ENCODE measurements at places on chromosomes 5 and 9. TPM values are rescaled to one million over a fixed set of nuclear protein-coding genes. Genes with fewer than 3 reads are reported as not detected.

Gene FUBP3
- 62.3 TPM for total RNA-seq

- DNase-seq = no peak
- H3K4me1 ChIP-seq = peaks cover 47% of the 10 kb centered on the region
- H3K4me3 ChIP-seq = peak overlapping the region; percentile 51
- H3K27me3 ChIP-seq = no peaks in the 10 kb centered on the region
- peak overlapping the region; percentile 27 for H3K27ac ChIP-seq
These were observed 11.0 kb downstream of the TRIO start for GRCh38 chr5:14153932-14154731.

DNA sequence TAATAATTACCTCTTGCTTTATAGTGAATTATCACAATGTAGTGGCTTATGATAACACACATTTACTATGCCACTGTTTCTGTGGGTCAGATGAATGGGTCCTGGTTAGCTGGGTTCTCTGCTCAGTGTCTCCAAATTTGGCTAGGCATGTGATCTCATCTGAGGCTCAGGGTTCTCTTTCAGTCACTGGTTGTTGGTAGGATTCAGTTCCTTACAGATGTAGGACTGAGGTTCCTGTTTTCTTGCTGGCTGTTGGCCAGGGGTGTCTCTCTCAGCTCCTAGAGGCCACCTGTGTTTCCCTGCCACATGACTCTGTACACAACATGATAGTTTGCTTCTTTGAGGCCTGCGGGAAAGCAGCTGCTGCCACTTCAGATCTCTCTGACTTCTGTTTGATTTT is 7.1 kb downstream of the NFX1 start:
- no peak for DNase-seq
- peak overlapping the region; percentile 64 for H3K27ac ChIP-seq
- H3K4me3 ChIP-seq = peak overlapping the region; percentile 18
- H3K36me3 ChIP-seq = peaks cover 36% of the 10 kb centered on the region

GRCh38 chr9:106864373-106865143 is 1.6 kb downstream of the ZNF462 start:
- peaks cover 40% of the 10 kb centered on the region for H3K4me1 ChIP-seq
- no peak for DNase-seq
- H3K27me3 ChIP-seq = peaks cover 19% of the 10 kb centered on the region
- peak overlapping the region; percentile 95 for H3K4me3 ChIP-seq

GRCh38 chr5:136726506-136726905 is 361.2 kb upstream of the TRPC7 start:
- peaks cover 10% of the 10 kb centered on the region for H3K4me1 ChIP-seq
- no peak for DNase-seq
- no peaks in the 10 kb centered on the region for H3K27me3 ChIP-seq
- no peak overlapping the region for H3K4me3 ChIP-seq
- H3K27ac ChIP-seq = no peak overlapping the region

DNA sequence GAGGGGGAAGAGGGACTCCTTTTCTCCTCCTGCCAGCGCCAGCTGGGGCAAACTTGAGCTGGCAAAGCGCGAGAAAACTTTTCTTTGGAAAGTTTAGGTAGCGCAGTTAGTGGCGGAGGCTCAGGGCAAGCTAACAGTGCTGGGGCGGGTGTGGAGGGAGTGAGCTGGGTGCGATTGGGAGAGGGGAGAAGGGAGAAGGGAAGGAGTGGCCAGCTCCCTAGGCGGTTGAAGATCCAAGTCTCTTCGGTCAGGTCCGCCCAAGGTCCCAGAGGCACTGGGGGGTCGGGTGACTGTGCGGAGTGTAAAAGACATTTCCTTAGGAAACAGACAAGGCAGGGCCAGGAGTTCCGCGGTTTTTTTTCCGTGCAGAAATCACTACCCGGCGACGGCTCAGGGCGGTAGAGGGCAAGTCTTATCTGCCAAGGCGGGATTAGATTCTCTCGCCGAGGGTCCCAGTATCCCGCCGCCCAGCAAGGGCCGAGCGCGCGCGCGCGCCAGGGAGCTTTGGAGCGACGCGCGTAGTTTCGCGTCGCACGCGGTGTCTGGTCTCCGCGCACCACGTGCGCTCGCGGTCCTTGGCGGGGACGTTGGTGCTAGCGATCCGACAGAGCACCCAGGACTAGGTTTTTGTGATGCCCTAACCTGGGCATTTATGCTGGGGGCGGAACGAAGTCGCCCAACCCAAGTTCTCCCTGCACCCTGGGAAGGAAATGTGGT is 33.6 kb upstream of the NFIB start:
- peaks cover 41% of the 10 kb centered on the region for H3K4me1 ChIP-seq
- peaks cover 4% of the 10 kb centered on the region for H3K27me3 ChIP-seq
- peak overlapping the region; percentile 92 for H3K4me3 ChIP-seq
- DNase-seq = no peak
- peak overlapping the region; percentile 66 for H3K27ac ChIP-seq

Gene AJM1
- 3.2 TPM for total RNA-seq

GRCh38 chr5:41793141-41793770 is 77.0 kb downstream of the OXCT1 start:
- H3K27ac ChIP-seq = no peak overlapping the region
- peaks cover 32% of the 10 kb centered on the region for H3K4me1 ChIP-seq
- H3K36me3 ChIP-seq = peaks cover 17% of the 10 kb centered on the region
- H3K4me3 ChIP-seq = no peak overlapping the region
- no peaks in the 10 kb centered on the region for H3K27me3 ChIP-seq

DNA sequence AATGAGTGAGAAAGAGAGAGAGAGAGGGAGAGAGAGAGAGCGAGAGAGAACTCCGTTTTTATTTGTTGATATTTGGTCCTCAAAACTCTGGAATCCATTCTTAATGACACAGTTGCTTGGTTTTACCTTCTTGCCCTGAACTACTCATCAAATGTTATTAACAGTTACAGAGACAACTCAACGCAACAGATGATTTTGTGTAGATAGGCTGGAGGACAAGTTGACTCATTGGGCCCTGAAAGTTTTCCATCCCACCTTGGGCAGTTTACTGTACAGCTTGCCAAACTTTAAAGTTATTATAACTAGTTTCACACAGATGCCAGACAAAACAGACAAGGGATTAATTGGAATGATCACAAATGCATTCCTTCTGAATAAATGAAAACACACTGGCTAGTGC is 339.9 kb downstream of the ARL15 start:
- H3K27me3 ChIP-seq = no peaks in the 10 kb centered on the region
- H3K27ac ChIP-seq = no peak overlapping the region
- H3K36me3 ChIP-seq = no peaks in the 10 kb centered on the region
- DNase-seq = no peak

GRCh38 chr9:38047301-38048251 is 21.5 kb downstream of the SHB start:
- peaks cover 59% of the 10 kb centered on the region for H3K4me1 ChIP-seq
- no peaks in the 10 kb centered on the region for H3K27me3 ChIP-seq
- no peak for DNase-seq
- H3K4me3 ChIP-seq = peak overlapping the region; percentile 66
- H3K27ac ChIP-seq = peak overlapping the region; percentile 96

GRCh38 chr5:96614110-96614691 is 48.0 kb upstream of the CAST start:
- H3K4me1 ChIP-seq = peaks cover 6% of the 10 kb centered on the region
- no peak overlapping the region for H3K27ac ChIP-seq
- no peak overlapping the region for H3K4me3 ChIP-seq
- no peak for DNase-seq
- H3K36me3 ChIP-seq = no peaks in the 10 kb centered on the region

DNA sequence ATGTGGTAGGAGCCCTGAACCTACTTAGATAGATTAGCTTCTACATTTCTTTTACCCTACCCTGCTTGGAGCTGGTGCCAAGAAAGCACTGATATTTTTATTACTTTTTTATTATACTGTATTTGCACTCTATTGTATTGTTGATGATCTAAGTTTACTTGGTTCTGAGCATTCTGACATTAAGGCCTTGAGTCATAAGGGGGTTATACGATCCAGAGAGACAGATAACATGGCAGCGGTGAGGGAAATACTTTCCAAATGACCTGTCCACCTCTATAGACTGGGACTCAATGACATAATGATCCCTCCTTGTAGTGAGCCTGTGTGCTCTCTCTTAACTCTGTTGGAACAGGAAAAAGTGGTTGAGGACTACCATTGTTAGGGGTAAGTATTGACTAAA is 176.3 kb downstream of the MAN2A1 start:
- no peaks in the 10 kb centered on the region for H3K4me1 ChIP-seq
- H3K36me3 ChIP-seq = peaks cover 18% of the 10 kb centered on the region
- H3K27ac ChIP-seq = no peak overlapping the region
- no peaks in the 10 kb centered on the region for H3K27me3 ChIP-seq

DNA sequence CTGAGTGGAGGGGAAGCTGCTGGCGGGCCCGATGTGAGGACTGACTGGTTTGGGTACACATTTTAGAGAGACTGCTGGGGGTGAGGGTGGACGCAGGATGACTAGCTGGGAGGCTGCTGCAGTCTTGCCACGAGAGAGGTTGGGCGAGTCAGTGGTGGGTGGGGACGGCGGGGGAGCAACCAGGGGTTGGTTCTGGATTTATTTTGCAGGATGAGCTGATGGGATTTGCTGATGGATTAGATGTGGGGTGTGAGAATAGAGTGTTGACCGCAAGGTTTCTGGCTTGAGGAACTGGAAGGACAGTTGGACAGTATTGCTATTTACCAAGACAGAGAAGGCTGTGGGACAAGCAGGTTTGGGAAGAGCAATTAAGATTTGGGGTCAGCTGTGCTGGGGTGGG is 5.8 kb upstream of the NDST1 start:
- no peaks in the 10 kb centered on the region for H3K27me3 ChIP-seq
- peaks cover 68% of the 10 kb centered on the region for H3K4me1 ChIP-seq
- no peaks in the 10 kb centered on the region for H3K36me3 ChIP-seq
- peak overlapping the region; percentile 90 for H3K27ac ChIP-seq
- peak overlapping the region; percentile 36 for H3K4me3 ChIP-seq

DNA sequence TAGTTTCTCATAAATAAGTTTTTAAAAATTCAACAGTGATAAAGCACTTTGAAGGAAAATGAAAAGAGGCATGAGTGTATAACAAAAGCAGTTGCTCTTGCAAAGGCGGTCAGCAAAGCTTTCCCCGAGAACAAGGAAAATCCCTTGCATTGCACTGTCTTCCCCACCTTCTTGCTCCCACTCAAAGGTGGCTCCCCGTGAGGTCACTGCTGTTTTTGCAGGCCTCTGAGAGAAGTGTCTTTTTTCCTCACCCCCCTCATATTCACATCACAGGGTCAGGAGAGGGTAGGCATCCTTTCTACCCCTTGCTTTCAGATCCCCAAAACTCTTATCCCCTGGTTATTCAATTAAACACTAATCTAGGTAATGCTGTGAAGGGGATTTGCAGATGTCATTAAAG is 15.2 kb upstream of the SLC36A1 start:
- no peak overlapping the region for H3K27ac ChIP-seq
- no peak overlapping the region for H3K4me3 ChIP-seq
- H3K36me3 ChIP-seq = no peaks in the 10 kb centered on the region
- no peak for DNase-seq

- no peak overlapping the region for H3K4me3 ChIP-seq
- peaks cover 14% of the 10 kb centered on the region for H3K4me1 ChIP-seq
- H3K27me3 ChIP-seq = no peaks in the 10 kb centered on the region
- no peak overlapping the region for H3K27ac ChIP-seq
These were observed 169.2 kb downstream of the RAB3C start for GRCh38 chr5:58752104-58752503.

Gene ADAMTS6
- total RNA-seq = 3.0 TPM

- no peaks in the 10 kb centered on the region for H3K36me3 ChIP-seq
- peaks cover 13% of the 10 kb centered on the region for H3K27me3 ChIP-seq
- H3K4me3 ChIP-seq = no peak overlapping the region
- DNase-seq = no peak
- H3K27ac ChIP-seq = no peak overlapping the region
These were observed 196.6 kb upstream of the RASEF start for GRCh38 chr9:83259558-83259957.

Gene NAIF1
- total RNA-seq = 6.7 TPM

DNA sequence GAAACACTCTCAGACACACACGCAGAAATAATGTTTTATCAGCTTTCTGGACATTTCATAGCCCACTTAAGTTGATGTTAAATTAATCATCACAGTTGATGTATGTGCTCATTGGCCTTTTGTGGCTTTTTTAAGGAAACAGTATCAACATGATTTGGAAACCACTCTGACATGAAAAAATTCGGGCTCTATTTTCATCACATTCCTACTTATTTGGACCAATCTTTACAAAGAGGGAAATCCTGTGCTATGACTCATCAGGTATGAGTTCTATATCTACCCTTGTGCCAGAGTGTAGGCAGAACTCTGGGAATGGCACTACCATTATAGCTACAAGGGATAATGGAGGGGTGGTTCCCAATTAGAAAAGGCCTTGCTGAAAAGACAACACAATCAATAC is 388.4 kb upstream of the PTGER4 start:
- no peak overlapping the region for H3K27ac ChIP-seq
- no peaks in the 10 kb centered on the region for H3K4me1 ChIP-seq
- no peaks in the 10 kb centered on the region for H3K36me3 ChIP-seq

GRCh38 chr9:116152390-116152789 is 1.2 kb upstream of the PAPPA start:
- H3K27me3 ChIP-seq = peaks cover 74% of the 10 kb centered on the region
- no peak overlapping the region for H3K27ac ChIP-seq
- peak overlapping the region; percentile 35 for H3K4me3 ChIP-seq
- H3K4me1 ChIP-seq = peaks cover 37% of the 10 kb centered on the region
- no peak for DNase-seq

GRCh38 chr5:148615644-148616275 is 38.6 kb downstream of the HTR4 start:
- peaks cover 9% of the 10 kb centered on the region for H3K27me3 ChIP-seq
- no peak overlapping the region for H3K4me3 ChIP-seq
- H3K4me1 ChIP-seq = no peaks in the 10 kb centered on the region
- no peaks in the 10 kb centered on the region for H3K36me3 ChIP-seq
- DNase-seq = no peak

Gene UBE2QL1
- 5.6 TPM for total RNA-seq

GRCh38 chr9:132757016-132757415 is 86.8 kb downstream of the GTF3C4 start:
- no peak overlapping the region for H3K4me3 ChIP-seq
- peaks cover 13% of the 10 kb centered on the region for H3K4me1 ChIP-seq
- H3K27me3 ChIP-seq = peaks cover 17% of the 10 kb centered on the region
- peak; percentile 61 for DNase-seq
- no peaks in the 10 kb centered on the region for H3K36me3 ChIP-seq

- no peaks in the 10 kb centered on the region for H3K27me3 ChIP-seq
- DNase-seq = no peak
- H3K27ac ChIP-seq = peak overlapping the region; percentile 95
- H3K4me3 ChIP-seq = peak overlapping the region; percentile 80
These were observed 12.5 kb downstream of the STC2 start for GRCh38 chr5:173315495-173316338.

DNA sequence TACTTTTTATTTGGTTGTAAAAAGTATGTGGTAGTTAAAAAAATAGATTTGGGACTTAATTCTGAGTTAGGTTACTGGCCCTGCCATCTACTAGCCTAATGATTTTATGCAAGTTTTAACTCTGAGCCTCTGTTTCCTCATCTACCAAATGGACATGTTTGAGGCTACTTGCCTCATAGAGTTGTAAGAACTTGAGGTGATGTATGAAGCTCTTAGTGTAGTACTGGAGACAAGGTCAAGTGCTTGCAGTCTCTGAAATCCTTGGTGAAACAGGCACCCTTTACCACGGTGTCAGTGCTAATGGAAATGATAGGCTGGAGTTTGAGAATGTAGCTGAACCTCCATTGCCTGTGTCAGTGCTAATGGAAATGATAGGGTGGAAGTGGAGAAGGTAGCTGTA is 15.3 kb downstream of the GPR107 start:
- H3K27me3 ChIP-seq = no peaks in the 10 kb centered on the region
- H3K4me3 ChIP-seq = no peak overlapping the region
- peak overlapping the region; percentile 28 for H3K27ac ChIP-seq

All from type B pancreatic cell (in vitro differentiated cells).